Ascending aorta (tissue), 2 donors: ENCODE measurements at places on chromosomes 5 and 9. TPM values are rescaled to one million over a fixed set of nuclear protein-coding genes. Genes with fewer than 3 reads are reported as not detected.
A peak's percentile ranks its signal among the peaks of the same experiment; 100 is the strongest.

DNA sequence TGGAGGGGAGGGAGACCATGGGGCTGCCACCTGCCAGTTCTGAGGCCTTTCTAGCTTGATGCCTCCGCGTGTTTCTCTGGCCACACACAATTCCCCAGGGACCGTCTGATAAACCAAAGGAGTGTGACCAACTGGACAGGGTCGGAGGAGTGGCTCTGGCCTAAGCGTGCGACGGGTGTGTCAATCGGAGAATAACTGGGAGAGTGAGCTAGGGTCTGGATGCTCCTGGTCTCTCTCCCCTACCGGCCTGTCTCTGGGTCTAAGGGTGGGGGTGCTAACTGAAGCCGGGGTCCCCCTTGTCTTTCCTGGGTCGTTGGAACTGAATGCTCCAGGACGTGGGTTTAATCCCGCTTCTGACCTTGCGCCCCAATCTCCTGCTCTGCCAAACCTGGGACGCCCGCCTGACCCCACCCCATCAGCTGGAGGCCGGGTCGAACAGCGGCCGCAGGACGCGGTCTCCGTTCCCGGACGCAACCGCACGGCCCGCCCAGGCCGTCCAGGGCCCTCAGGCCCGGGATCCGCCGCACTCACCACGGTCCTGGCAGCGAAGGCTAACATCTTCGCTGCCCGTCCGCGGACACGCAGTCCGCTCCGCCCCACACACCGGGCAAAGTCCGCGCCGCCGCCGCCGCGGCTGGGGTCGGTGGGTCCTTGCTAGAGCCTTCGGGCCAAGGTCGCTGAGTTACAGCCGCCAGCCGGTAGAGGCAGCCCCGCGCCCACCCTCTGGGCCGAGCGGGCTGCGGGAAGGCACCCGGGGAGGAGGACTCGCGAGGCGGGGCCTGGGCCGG, 447 bp downstream of the CRAT start:
- no peak for DNase-seq

DNA sequence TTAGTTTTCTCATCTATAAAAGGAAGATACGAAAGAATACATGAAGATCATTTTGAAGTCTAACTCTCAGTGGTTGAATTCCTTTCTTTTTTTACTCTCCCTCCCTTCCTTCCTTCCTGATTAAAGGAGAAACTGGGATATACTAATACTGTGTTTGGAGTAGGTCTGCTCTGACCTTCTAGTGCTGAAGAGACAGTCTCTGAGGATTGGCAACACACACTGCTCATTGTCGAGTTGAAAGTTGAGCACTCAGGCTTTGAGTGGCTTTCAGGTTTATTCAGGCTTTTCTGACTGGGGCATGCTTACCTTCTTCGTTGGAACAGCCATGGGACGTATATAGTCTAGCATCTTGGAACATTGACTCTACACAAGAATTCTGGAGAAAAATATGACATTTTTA, 86.9 kb upstream of the RPS23 start:
- no peak for DNase-seq

DNA sequence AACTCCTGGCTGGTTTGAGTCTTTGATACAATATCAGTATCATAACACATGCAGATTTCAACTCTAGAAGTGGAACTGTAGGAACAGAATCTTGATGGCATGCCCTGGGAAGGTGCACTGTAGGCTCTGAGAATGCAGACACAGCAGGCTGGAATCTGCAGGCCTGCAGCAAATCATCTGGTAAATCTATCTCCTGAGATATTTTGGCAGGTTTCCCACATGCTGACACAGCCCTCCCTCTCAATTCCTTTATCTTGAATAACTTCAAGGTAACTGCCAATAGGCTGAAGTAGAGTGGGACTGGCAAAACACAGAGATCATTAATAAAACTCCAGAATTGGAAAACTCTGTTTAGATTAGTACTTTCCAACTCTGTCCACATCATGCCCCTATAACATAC, 177.8 kb upstream of the PCSK5 start:
- no peak for DNase-seq

DNA sequence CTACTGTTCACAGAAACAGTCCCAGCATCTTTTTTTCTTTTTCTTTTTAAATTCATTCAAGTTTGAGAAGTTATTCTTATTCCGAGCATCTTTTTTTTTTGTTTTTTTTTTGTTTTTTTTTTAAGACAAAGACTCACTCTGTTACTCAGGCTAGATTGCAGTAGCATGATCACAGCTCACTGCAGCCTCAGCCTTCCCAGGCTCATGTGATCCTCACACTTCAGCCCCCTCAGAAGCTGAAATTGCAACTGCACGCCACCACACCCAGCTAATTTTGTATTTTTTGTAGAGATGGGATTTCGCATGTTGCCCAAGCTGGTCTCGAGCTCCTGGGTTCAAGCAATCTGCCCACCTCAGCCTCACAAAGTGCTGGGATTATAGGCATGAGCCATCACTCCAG, 36.4 kb upstream of the CHD1 start:
- no peak for DNase-seq

DNA sequence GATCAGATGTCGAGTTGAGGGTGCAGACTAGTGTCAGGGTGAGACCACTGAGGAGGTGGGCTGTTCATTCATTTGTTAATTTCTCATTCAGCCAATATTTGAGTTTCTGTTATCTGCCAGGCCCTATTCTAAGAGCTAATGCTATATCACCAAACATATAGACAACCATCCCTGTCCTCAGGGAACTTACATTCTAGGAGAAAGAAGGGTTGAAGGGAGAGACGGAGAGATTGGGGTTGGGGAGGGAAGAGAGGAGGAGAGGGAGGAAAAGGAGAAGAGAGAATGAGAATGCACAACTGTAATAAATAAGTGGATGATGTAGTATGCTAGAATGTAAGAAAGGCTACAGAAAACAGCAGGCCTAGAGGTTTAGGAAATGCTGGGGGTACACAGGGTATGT, 129.9 kb upstream of the PITX1 start:
- no peak for DNase-seq

- DNase-seq, result no peak
Measured at GRCh38 chr5:134131578-134132350, 17.3 kb downstream of the TCF7 start.

- peak; percentile 89 for DNase-seq
Measured at GRCh38 chr5:159915904-159916840, at the start of gene ADRA1B. Gene ADRA1B, plus strand, starts transcription at chr5:159916482. Its CDS starts 424 bp downstream, at chr5:159916906.

DNA sequence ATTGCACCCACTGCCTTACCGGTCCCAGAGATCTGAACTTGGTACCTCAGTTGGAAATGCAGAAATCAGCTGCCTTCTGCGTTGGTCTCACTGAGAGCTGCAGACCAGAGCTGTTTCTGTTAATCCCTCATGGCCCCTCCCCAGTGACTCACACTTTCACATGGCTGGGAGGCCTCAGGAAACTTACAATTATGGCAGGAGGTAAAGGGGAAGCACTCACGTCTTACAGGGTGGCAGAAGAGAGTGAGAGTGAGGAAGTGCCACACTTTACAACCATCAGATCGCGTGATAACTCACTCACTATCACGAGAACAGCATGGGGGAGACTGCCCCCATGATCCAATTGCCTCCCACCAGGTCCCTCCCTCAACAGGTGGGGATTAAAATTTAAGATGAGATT, 648.5 kb downstream of the MTRR start:
- no peak for DNase-seq

DNA sequence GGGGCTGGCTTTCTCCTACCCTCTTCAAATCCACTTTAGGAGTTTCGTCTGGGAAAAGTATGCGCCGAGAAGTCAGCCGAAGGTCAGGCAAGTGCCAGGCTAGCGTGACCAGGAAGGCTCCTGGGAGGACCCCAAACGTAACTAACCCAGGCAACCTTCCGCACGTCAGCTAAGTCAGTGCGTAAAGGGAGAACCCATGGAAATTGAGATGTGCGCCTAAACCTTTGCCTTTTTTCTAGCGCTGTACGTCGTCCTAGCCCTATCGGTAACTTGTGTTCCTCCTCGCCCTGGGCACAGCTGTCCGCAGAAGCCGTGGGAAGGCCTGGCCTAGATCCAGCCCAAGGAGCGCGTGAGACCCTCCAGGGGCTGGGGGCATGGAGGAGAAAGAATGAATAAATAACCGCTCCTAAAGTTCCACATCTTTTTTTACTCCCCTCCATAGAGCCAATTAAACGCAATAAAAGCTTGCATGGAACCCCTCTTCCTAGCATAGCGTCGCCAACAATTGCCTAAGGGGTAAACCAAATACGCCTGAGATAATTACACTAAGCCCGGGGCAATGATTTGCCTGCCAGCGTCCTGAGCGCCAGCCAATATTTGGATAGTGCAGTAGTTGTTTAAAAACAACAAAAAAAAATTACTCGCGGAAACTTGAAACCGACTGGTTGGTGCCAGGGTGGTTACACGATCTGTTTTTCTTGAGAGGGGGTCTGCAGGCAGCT, 4.0 kb upstream of the FOXB2 start:
- no peak for DNase-seq

DNA sequence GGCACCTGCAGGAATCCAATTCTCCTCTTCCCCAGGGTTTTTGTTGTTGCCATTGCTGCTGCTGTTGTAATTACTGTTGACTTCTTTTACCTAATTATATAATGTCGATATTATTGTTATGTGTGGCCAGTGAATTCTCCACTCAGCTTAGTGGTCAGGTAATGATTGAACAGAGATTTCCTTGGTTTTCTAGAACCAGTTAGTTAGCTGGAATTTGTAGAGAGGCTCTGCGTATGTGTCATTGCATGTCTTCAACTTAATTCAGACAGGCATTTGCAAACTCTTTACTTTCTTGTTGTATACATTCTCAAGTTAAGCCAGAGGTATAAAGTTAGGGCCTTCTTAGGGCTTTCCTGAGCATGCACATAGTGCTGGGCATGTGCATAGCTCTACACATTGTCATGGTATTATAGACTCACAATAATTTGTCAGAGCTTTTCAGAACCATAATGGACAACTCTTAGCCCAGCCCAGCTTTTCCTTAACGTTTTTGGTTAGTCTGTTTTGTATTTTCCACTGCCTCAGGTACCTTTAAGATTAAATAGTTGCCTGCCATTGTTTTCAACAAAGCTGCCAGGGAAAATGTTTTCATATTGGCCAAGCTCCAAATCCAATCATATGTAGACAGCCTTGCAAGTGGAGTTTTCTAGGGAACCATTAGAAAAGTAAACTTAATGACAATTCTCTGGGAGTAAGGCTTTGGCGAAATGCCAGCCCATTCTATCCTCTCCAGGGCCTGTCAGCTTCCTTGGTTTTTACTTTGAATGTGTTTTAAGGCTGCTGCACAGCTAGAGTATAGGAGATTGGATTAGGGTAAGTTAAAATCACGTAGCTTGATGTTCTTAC, 68.1 kb downstream of the UBE2R2 start:
- DNase-seq, result no peak

DNA sequence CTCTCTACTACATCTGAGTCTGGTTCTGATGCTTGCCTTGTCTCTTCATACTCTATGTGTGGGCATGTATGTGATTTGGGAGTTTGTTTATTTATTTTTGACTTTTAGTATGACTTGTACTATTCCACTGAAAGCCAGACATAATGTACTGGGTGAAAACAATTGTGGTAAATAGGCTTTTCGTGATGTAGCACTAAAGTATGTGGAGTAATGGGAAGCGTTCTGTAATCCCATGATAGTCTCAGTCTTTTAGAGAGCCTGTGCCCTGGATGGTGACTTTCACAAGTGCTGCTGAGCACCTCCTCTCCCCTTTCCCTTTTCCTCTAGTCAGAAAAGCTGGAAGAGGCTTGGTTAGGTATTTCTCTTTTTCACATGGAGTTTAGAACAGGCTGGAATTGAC, 85.8 kb upstream of the S1PR3 start:
- DNase-seq, result no peak

DNA sequence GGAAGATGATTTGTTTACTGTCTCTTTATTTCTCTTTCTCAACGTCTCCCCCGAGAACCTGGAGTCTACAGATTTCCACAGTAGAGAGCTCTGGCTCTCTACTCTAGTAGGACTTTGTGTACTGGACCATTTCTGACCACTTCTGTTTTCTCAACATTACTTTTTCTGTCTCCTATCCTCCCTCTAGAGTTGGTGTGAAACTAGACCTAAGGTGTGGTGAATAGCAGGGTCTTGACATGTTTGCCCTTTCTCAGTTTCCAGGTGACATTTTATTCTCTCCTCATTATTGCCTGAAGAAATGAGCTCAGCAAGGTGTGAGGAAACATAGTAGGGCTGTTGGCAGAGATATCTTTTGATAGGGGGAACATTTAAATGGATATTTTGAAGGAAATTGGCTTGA, 62.1 kb upstream of the IL6ST start:
- no peak for DNase-seq

- peak; percentile 18 for DNase-seq
Measured at GRCh38 chr9:27539479-27540441, 10.1 kb upstream of the MOB3B start.

DNA sequence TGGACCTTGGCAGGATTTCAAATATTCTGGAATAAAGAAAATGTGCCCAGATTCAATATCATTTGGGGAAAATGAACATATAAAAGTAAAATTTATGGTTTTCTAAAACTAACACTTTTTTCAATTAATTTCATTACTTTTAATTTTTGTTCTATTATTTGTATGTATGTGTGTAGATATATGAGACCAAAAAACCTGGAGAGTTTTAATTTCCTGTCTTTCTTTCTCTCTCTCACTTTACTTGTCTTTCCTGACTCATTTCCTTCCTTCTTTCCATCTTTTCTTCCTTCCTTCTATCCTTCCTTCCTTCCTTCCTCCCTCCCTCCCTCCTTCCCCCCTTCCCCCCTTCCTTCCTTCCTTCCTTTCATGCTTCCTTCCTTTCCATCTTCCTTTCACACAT, 137.0 kb downstream of the NPR3 start:
- no peak for DNase-seq

DNA sequence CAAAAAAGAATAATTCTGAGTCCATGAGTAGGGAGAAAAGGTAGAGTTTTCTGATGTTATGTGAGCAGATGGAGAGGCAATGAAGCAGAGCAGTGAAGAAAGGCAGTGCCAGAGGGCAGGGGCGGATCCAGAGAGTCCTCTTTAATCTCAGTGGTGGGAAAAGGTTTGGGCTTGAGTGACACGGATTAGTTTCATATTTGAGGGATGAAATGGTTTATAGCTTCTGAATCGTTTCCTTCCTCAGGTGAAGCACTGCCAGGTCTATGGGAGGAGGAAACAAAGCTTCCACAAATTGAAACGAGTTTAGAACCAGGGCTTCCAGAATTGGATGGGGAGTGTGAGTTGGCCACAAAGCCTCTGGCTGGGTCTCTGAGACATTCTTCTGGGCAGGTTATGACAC, 517.0 kb upstream of the PAPPA start:
- DNase-seq, result no peak

The NKD2 gene
- total RNA-seq, result 6.5 TPM

The FKBP15 gene
- total RNA-seq, result 24.4 TPM

The SSBP2 gene
- 22.4 TPM for total RNA-seq

The NR5A1 gene
- 0.96 TPM for total RNA-seq
